HFFc6 (cell line): ENCODE measurements at places on chromosomes 5 and 9. TPM values are rescaled to one million over a fixed set of nuclear protein-coding genes. Genes with fewer than 3 reads are reported as not detected.
A peak's percentile ranks its signal among the peaks of the same experiment; 100 is the strongest.

Gene SLC36A3
- not detected in 3 replicates for total RNA-seq

Gene SPINK7
- not detected in 3 replicates for total RNA-seq

Gene PARP8
- total RNA-seq = 0.47 to 4.8 TPM (median 3.4 TPM) in 3 replicates

Gene QRFP
- total RNA-seq = not detected in 3 replicates

Gene TLX3
- total RNA-seq = not detected in 3 replicates

Gene PCDHGA8
- total RNA-seq = 0.68 to 1.0 TPM (median 0.74 TPM) in 3 replicates

DNA sequence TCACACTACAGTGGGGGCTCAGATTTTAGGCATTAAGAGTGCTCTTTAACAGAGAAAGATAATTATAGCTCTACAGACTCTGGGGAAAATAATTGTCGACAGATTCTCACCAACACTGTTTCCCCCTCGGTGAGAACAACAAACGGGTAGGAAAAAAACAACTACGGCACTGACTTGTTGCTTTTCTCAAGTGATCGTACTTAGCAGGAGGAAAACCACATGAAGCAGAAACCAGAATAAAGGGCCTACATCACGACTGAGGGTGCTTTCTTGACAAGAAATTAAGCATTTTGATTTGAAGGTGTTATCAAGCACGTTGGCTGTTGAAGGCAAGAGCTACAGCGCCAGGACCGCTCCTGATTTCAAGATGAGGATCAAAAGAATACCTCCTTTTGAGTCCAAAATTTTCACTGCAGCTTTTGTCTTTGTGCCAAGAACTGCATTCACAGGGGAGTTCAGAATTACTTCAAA is 27.2 kb upstream of the CER1 start:
- H3K4me3 ChIP-seq = no peak overlapping the region
- no peak overlapping the region for H3K27ac ChIP-seq
- H3K36me3 ChIP-seq = no peaks in the 10 kb centered on the region
- peaks cover 14% of the 10 kb centered on the region for H3K27me3 ChIP-seq
- no peak for DNase-seq

GRCh38 chr5:388266-389196 is 54.4 kb upstream of the EXOC3 start:
- H3K4me1 ChIP-seq = peaks cover 35% of the 10 kb centered on the region
- H3K4me3 ChIP-seq = no peak overlapping the region
- DNase-seq = no peak
- H3K27ac ChIP-seq = no peak overlapping the region; the same call in 1 of the 2 replicates

DNA sequence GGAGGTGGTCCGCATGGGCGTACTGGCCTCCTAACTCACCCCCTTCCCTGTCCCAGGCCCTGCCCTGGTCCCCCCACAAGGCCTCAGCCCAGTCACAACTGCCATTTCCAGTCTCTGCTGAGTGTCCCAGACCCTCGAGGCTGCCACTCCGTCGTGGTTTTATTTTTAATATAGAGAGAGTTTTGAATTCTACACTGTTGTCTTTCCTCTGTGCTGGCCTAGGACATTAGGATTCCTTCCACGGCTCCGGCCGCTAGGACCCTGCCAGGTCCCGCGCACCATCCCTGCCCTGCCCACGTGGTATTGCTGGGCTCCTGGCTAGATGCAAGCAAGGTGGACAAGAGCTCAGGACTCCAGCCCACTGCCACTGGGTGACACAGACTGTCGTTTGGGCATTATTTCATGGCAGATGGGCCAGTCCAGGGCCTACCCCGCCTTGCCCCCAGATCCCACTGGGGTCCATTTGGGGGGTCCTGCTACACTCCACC is 53.3 kb downstream of the SAR1B start:
- H3K4me1 ChIP-seq = peaks cover 18% of the 10 kb centered on the region
- peaks cover 14% of the 10 kb centered on the region; the same call in 1 of the 2 replicates for H3K36me3 ChIP-seq
- no peak overlapping the region for H3K4me3 ChIP-seq
- H3K27ac ChIP-seq = no peak overlapping the region
- H3K27me3 ChIP-seq = no peaks in the 10 kb centered on the region; the same call in 1 of the 2 replicates
- no peak for DNase-seq

DNA sequence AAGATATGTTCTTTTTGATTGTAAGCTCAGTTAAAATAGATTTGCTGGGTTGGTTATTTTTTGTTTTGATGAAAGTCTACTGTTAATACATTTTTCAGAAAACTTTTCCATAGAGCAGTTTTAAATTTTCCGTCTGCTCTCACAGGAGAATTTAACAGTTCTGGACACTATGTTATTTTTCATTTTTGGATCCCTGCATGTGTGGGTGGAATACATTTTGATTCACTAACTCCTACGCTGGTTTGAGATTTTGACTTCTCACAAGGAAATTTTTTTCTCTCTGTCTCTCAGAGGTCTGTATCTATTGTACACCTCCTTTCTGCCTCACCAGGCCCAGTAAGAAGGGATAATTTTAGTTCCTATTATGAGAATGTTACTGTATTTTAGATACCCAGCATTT is 502.4 kb downstream of the CDH10 start:
- H3K4me3 ChIP-seq = no peak overlapping the region
- no peaks in the 10 kb centered on the region for H3K36me3 ChIP-seq
- DNase-seq = no peak
- H3K27ac ChIP-seq = no peak overlapping the region

DNA sequence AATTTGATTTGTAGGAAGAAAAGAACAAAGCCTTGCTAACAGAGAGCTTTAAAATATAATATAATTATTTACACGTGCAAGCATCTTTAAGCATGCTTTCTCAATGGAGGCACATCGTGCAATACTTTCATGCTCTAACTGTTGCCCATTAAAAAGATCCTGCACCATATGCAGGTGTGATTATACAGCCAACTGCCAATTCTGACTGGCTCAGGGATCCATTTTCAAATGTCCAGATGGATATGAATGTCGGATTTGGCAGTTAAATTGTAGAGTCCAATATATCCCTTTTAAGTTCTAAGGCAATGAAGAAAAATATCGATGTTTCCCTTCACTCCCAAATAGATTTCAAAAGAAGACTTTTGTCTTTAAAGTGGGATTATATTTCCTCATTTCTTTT is 416.4 kb upstream of the CD180 start:
- H3K36me3 ChIP-seq = no peaks in the 10 kb centered on the region
- DNase-seq = no peak
- H3K4me1 ChIP-seq = no peaks in the 10 kb centered on the region
- no peak overlapping the region for H3K27ac ChIP-seq

- DNase-seq = peak; percentile 60
- H3K4me3 ChIP-seq = peak overlapping the region; percentile 41
- H3K4me1 ChIP-seq = peaks cover 55% of the 10 kb centered on the region
- peak overlapping the region; percentile 14 for H3K27ac ChIP-seq
Observed at GRCh38 chr5:159971038-159971437, 37.9 kb upstream of the TTC1 start.

GRCh38 chr9:18327121-18327520 is 146.8 kb upstream of the ADAMTSL1 start:
- DNase-seq = peak; percentile 34
- H3K4me1 ChIP-seq = peaks cover 38% of the 10 kb centered on the region
- H3K27ac ChIP-seq = peak overlapping the region; percentile 55; the same call in 1 of the 2 replicates
- H3K4me3 ChIP-seq = no peak overlapping the region

DNA sequence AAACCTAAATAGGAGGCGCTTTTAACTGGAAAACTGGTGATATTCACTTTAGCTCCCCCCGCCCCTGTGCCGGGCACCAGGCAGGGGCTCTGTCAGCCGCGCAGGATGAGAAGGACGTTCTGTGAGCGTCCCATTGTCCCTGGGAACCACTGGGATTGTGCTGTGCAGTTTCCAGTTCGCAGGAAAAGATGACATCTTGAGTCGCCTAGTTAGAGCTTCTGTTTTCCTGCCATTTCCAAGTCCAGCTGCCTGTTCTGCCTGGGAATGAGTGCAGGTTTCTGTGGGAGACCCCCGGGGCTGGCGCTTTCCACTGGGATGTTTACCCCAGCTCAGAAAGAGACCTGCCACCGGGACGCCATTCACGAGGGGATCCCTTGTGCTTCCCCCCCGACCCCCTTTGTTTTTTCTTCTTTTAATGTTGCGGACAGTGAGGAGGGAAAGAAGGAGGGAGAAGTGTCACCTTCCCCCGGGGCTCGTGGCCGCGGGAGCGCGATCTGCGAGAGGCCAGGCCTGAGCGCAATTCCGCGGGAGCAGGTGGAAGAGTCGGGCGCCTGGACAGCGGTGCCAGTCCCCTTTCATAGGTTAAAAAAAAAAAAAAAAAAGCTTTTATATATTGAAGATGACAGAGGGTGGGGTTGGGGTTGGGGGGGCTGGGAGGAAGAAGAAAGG is 121.5 kb downstream of the RMI1 start:
- H3K36me3 ChIP-seq = no peaks in the 10 kb centered on the region
- H3K27ac ChIP-seq = no peak overlapping the region
- H3K4me1 ChIP-seq = no peaks in the 10 kb centered on the region
- peak overlapping the region; percentile 26; the same call in 1 of the 2 replicates for H3K4me3 ChIP-seq

GRCh38 chr5:94276751-94277150 is 341.7 kb downstream of the KIAA0825 start:
- H3K27ac ChIP-seq = no peak overlapping the region
- no peak overlapping the region for H3K4me3 ChIP-seq
- no peaks in the 10 kb centered on the region for H3K36me3 ChIP-seq
- no peak for DNase-seq
- no peaks in the 10 kb centered on the region for H3K4me1 ChIP-seq

- H3K27me3 ChIP-seq = no peaks in the 10 kb centered on the region
- H3K36me3 ChIP-seq = peaks cover 13% of the 10 kb centered on the region
- peak; percentile 29 for DNase-seq
- no peak overlapping the region for H3K4me3 ChIP-seq
- H3K4me1 ChIP-seq = peaks cover 37% of the 10 kb centered on the region
Observed at GRCh38 chr9:21326526-21327139, 8.6 kb downstream of the KLHL9 start.
